ENCODE measurements at places on chromosomes 13 and 19. TPM values are rescaled to one million over a fixed set of nuclear protein-coding genes. Genes with fewer than 3 reads are reported as not detected.

The SSC5D gene
- total RNA-seq: 69.4 TPM

The PSG3 gene
- total RNA-seq: 0.50 TPM

The ZNF415 gene
- 5.2 TPM for total RNA-seq

- no peak for DNase-seq
These were observed 19.9 kb downstream of the POMP start for GRCh38 chr13:28678809-28679208.

All from renal cortical epithelial cell (primary cell).